ENCODE measurements at places on chromosomes 6 and 20.

- no peak for DNase-seq
Measured at GRCh38 chr6:170583756-170584180, 669 bp downstream of the PDCD2 start.

DNA sequence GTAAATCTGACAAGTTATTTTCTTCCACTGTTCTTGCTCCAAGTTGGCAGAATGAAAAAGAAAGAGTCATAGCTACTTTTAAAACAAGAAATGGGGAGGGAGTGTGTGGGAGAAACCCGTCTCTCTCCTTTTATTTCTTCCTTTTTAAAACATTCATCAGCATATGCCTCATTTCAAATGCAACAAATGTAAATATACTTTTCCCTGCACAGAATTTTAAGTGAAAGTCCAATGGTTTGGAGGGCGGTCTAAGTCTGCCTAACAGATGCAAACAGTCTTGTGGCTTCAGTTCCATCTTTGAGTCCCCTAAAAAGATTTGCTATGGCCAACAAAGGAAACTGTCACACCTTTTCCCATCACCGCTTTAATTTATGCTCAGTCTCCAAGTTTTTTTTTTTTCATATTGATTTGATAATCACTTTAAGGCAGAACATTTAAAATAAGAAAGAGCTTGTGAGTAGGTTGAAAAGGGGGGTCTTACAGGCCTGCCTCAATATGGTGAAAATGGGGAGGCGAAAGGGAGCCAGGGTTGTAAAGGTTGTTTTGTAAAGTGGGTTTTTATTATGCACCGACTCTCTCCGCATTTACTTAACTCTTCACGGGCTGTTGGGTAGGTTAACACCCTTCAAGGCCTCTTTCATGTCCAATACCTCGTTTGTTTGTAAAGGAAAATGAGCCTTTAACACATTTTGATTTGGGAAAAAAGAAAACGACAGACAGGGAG, 4.6 kb downstream of the TFAP2D start:
- no peak for DNase-seq

- DNase-seq: peak; percentile 38
Measured at GRCh38 chr6:12051861-12052368, 39.8 kb downstream of the HIVEP1 start.

- no peak for DNase-seq
Measured at GRCh38 chr6:10205892-10206291, 209.0 kb downstream of the TFAP2A start.

- DNase-seq: no peak
Measured at GRCh38 chr6:97026298-97026697, 101.8 kb downstream of the KLHL32 start.

DNA sequence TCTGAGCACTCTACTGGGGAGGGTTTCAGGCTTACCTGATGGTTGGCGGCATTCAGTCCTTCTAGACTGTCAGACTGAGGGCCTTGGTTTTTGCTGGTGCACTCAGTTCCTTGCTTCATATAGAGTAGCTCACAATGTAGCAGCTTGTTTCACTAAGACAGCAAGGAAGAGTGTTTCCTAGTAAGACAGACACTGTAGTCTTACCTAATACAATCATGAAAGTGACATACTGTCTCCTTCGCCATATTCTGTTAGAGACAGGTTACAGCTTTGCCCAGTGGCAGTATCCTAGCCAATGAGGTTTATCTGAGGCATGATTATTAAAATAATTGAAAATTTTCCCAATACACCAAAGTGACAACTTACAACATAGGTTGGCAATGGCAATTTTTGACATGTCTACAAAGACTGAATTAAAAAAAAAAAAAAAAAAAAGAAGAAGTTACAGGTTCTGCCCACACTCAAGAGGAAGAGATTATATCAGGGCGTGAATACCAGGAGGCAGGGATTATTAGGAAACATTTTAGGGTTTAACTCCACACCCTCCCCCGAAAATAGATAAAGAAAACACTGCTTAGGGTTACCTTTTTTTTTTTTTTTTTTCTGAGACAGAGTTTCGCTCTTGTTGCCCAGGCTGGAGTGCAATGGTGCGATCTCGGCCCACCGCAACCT, 66.8 kb downstream of the SCAND1 start:
- DNase-seq: no peak

DNA sequence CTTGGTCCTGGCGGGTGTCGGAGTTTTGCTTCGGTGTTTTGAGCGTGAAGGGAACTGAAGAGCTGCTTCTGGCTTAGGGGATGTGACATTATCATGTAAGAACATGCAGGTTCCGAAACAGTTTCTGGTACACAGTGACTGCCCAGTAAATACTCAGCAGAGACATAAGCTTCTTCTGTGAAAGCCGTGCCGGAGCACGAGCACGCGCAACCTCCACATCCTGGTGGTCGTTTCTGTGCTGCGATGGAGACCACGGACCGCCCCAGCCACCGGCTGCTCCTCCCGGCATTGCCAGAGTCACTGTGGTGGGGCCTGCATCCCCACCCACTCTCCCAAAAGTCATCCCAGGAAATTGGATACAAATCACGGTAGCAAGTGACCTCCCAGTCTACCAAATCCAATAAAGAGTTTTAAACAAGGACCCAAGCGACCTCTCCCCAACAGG, 18.7 kb downstream of the KIF25 start:
- DNase-seq: no peak

DNA sequence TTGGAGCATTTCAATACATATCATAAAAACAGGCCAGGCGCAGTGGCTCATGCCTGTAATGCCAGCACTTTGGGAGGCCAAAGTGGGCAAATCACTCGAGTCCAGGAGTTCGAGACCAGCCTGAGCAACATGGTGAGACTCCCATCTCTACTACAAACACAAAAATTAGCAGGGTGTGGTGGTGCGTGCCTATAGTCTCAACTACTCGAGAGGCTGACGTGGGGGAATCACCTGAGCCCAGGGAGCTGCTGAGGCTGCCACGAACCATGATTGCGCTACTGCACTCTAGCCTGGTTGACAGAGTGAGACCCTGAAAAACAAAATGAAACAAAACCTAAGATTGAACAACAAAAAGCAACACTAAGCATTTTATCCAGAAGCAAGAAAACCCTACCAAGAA, 47.2 kb downstream of the BACH2 start:
- DNase-seq: peak; percentile 15

Measured in stimulated activated naive CD4-positive, alpha-beta T cell treated with Interleukin-2 at 50 U/mL for 16 hours (primary cell).